CD4-positive, CD25-positive, alpha-beta regulatory T cell (primary cell): ENCODE measurements at places on chromosomes 11 and 22. TPM values are rescaled to one million over a fixed set of nuclear protein-coding genes. Genes with fewer than 3 reads are reported as not detected.

GRCh38 chr22:31943978-31944699 is at the start of gene YWHAH:
Gene YWHAH (plus strand): TSS chr22:31944535. CDS start chr22:31944734, 199 bp downstream.
- peaks cover 4% of the 10 kb centered on the region for H3K36me3 ChIP-seq
- peak within 1 kb of the TSS; percentile 89 for H3K27ac ChIP-seq
- peak; percentile 93 for DNase-seq
- H3K4me1 ChIP-seq: peaks cover 30% of the 10 kb centered on the region

DNA sequence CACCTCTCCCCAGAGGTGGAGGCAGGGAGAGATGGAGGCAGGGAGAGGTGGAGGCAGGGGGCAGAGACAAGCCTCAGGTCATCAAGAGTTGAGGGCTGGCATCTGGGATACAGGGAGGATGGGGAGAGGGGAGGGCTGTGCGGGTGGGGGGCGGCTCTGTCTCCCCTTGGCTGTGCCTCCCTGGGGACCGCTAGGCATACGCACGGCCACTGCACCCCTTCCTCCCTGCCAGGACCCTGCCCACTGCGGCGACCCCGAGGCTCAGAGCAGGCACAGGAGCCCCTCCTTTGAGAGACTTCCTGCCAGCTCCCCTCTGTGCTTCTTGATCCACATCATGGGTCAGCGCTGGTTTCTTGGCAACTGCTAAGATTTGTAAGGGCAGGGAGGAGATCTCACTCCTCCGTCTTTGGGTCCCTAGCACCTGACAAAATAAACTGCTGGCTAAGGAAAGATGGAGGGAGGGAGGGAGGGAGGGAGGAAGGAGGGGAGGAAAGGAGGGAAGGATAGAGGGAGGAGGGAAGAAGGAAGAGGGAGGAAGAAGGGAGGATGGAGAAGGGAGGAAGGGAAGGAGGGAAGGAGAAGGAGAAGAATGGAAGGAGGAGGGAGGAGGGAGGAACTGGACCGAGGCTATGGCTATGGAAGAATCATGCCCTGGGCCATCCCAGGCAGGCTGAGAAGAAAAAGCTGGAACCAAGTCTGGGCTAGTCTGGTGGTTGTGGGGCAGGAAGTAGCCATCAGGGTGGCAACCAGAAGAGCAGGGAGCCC is 18.5 kb downstream of the PRR33 start:
- DNase-seq: no peak
- H3K36me3 ChIP-seq: no peaks in the 10 kb centered on the region
- no peaks in the 10 kb centered on the region for H3K27me3 ChIP-seq
- no peak overlapping the region for H3K4me3 ChIP-seq
- H3K27ac ChIP-seq: peak overlapping the region; percentile 47
- H3K4me1 ChIP-seq: peaks cover 65% of the 10 kb centered on the region

DNA sequence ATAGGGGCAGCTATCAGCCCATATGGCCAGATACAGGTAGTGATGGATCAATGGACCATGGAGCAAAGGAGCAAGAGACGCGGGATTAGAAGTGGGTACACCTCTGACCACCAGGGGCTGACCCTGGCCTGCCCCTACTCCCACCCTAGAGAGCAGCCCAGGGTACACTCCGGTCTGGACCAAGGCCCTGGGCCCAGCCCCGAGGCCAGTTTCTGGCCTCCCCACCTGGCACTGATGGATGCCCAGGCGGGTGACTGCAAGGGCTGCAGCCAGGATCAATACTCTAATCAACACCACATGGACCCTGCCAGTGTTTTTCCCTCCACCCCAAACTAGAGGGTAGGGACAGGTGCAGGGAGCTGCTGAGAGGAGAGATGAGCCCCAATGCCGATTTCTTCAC is 74.1 kb upstream of the NECTIN1 start:
- H3K27ac ChIP-seq: no peak overlapping the region
- no peaks in the 10 kb centered on the region for H3K27me3 ChIP-seq
- DNase-seq: no peak
- no peak overlapping the region for H3K4me3 ChIP-seq

DNA sequence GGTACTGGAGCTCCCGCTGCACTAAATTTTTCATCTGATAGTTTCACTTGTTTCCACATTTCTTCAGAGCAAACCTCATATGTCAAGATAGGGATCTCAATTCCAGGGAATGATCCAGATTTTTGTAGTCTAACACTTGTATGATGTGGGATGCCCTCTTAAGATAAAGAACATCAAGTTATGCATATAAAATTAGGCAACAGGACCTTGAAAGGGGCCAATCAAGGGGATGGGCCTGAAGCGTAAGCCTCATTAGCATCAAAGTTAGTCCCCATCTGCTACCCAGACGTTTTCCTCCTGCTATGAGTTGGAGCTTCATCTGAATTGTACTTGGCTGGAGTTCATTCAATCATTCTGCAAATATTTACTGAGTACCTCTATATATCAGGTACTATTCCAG is 17.5 kb downstream of the PDGFD start:
- H3K27me3 ChIP-seq: no peaks in the 10 kb centered on the region
- H3K27ac ChIP-seq: no peak overlapping the region
- H3K36me3 ChIP-seq: no peaks in the 10 kb centered on the region
- no peak overlapping the region for H3K4me3 ChIP-seq
- DNase-seq: no peak

RFPL2 gene
- total RNA-seq: 1.5 TPM

GRCh38 chr11:110376711-110377324 is 52.9 kb upstream of the FDX1 start:
- peaks cover 6% of the 10 kb centered on the region for H3K4me1 ChIP-seq
- no peak overlapping the region for H3K4me3 ChIP-seq

NADSYN1 gene
- 151 TPM for total RNA-seq

GRCh38 chr11:125443767-125444311 is 52.2 kb downstream of the FEZ1 start:
- peaks cover 4% of the 10 kb centered on the region for H3K27me3 ChIP-seq
- no peak overlapping the region for H3K4me3 ChIP-seq
- H3K4me1 ChIP-seq: no peaks in the 10 kb centered on the region
- no peaks in the 10 kb centered on the region for H3K36me3 ChIP-seq
- H3K27ac ChIP-seq: no peak overlapping the region

DNA sequence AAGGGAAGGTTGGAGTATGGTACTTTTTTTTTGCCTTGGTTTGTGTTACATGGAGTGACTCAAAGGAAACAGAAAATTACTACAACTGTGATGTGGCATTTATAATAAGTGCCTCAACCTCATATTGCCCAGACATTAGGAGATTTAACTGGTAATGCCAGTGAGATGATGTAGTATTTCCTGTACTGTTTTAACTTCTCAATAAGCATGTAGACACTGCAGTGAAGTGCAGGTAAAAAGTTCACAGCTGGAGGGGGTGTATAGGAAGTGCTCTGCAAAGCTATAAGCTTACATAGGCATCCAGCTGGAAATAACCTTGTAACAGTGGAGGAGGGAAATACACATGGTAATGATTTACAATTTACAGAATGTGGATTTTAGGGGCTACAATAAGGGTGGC is 138.2 kb upstream of the MTMR2 start:
- peak; percentile 13 for DNase-seq
- H3K4me3 ChIP-seq: no peak overlapping the region
- no peaks in the 10 kb centered on the region for H3K27me3 ChIP-seq
- H3K27ac ChIP-seq: no peak overlapping the region
- peaks cover 3% of the 10 kb centered on the region for H3K36me3 ChIP-seq

DNA sequence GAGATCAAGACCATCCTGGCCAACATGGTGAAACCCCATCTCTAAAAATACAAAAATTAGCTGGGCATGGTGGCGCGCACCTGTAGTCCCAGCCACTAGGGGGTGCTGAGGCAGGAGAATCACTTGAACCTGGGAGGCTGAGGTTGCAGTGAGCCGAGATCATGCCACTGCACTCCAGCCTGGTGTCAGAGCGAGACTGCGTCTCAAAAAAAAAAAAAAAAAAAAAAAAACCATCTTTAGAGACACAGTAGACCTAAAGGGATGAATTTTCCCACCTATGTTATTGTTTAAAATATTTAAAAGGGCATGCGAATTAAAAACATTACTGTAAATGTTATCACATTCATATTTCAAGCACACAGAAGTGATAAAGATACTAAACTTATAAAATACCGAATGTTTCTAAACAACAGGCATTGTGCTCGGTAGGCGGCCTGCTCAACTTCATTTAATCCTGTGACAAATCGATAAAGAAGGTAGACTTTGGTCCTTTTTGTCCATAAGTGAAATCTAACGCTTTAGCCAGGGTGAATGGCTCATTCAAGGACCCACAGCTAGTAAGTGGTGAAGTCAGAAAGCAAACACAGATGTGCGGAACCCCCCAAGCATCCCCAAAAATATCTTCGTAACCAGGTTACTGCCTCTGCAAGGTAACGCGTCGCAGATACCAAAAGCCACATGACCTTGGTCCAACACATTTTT is 16.1 kb downstream of the NCAPD3 start:
- peaks cover 57% of the 10 kb centered on the region for H3K36me3 ChIP-seq
- no peak overlapping the region for H3K27ac ChIP-seq
- H3K4me1 ChIP-seq: no peaks in the 10 kb centered on the region
- H3K4me3 ChIP-seq: no peak overlapping the region
- DNase-seq: peak; percentile 45
- no peaks in the 10 kb centered on the region for H3K27me3 ChIP-seq

DNA sequence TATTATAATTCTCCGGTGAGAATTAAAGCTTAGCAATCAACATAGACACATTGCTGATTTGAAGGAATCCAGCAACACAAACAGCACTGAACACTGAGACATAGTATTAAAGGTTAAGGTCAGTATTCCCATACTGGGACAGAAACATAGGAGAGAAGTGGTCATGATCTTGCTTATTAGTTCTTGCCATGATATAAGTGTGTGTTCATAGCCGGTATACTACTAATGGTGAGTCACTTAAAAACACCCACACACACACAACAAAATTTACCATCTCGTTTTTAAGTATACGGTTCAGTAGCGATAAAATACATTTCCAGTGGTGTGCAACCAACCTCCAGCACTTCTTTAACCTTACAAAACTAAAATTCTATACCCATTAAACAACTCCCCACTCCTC is 96.3 kb downstream of the C11orf65 start:
- H3K4me3 ChIP-seq: no peak overlapping the region
- no peaks in the 10 kb centered on the region for H3K27me3 ChIP-seq
- no peaks in the 10 kb centered on the region for H3K4me1 ChIP-seq
- H3K36me3 ChIP-seq: peaks cover 15% of the 10 kb centered on the region
- no peak for DNase-seq

GRCh38 chr11:105042178-105042577 is 3.0 kb downstream of the CARD16 start:
- no peak for DNase-seq
- no peak overlapping the region for H3K27ac ChIP-seq
- H3K27me3 ChIP-seq: no peaks in the 10 kb centered on the region
- peaks cover 37% of the 10 kb centered on the region for H3K36me3 ChIP-seq
- peaks cover 41% of the 10 kb centered on the region for H3K4me1 ChIP-seq
- H3K4me3 ChIP-seq: peak overlapping the region; percentile 97

- H3K27ac ChIP-seq: no peak overlapping the region
- no peaks in the 10 kb centered on the region for H3K27me3 ChIP-seq
- H3K4me3 ChIP-seq: no peak overlapping the region
- DNase-seq: no peak
- H3K4me1 ChIP-seq: no peaks in the 10 kb centered on the region
These were observed 39.0 kb downstream of the CSNK2A3 start for GRCh38 chr11:11313902-11314692.

DNA sequence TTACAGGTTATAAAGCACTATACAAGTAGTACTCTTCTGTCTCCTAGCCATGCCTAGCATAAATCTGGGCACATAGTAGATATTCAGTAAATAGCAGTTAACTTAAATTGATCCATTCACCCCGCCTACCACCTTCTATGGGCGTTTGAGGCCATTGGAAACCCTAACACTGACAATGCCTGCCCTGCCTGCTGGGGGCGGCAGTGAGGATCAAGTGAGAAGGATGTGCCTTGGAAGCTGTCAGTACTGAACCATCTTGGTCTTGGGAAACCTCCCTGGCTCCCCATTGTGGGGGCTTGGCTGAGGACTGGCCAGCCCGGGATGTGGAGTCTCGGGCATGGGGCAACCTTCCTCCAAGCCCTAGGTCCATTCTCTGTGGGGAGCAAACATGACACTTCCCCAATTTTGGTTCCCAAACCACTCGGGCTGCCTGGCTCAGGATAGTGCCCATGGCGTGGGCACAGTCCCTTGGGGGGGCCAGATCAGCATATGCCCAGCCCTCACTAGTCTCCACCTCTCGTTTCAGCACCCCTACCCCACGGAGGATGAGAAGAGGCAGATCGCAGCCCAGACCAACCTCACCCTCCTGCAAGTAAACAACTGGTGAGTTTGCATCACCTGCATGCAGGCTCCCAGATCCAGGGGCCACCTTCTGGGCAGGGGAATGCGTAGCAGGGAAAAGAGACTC is 67.4 kb downstream of the FEZ1 start:
- no peak overlapping the region for H3K27ac ChIP-seq
- no peak for DNase-seq
- H3K4me3 ChIP-seq: no peak overlapping the region

CDC42EP1 gene
- not detected for total RNA-seq

OR52E8 gene
- not detected for total RNA-seq

C11orf58 gene
- total RNA-seq: 168 TPM

DNA sequence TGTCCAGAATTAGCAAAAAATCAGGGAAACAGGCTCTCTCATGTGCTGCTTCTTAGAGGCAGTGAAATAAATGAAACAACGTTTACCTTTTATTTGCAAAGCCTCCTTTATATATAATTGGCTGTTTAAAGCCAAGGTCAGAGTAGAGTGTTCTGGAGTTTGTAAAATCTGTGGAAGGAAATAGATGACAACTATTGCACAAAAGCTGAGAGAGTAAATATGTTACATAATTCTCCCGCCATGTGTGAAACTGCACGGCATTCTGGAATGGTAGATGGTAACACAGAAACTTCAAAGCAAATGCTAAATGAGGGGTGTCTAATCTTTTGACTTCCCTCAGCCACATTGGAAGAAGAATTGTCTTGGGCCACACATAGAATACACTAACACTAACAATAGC is 51.5 kb upstream of the FGF3 start:
- no peaks in the 10 kb centered on the region for H3K27me3 ChIP-seq
- H3K4me3 ChIP-seq: no peak overlapping the region
- H3K27ac ChIP-seq: no peak overlapping the region
- H3K4me1 ChIP-seq: no peaks in the 10 kb centered on the region
- no peaks in the 10 kb centered on the region for H3K36me3 ChIP-seq
- no peak for DNase-seq

LRRC74B gene
- 0.10 TPM for total RNA-seq

DNA sequence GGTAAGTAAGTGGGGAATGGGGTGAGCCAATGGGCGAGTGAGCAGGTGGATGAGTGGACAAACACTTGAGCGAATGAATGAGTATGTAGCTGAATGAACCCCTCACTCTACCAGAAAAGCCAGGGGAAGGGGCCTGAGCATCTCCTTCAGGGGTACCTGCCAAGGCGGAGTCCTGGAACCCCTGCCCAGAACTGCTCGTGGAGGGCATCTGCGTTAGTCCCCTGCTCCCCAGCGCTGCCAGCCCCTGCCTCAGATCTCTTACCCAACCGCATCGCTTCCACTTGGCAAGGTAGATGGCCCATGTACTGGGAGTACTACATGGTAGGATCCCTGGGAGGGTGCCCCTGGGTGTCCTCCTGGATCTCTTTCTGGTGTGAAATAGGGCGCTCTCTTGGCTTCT is 7.4 kb upstream of the ANO1 start:
- no peak overlapping the region for H3K4me3 ChIP-seq
- H3K27me3 ChIP-seq: peaks cover 4% of the 10 kb centered on the region
- H3K36me3 ChIP-seq: no peaks in the 10 kb centered on the region
- no peaks in the 10 kb centered on the region for H3K4me1 ChIP-seq
